ENCODE measurements at places on chromosomes 5 and 9.

DNA sequence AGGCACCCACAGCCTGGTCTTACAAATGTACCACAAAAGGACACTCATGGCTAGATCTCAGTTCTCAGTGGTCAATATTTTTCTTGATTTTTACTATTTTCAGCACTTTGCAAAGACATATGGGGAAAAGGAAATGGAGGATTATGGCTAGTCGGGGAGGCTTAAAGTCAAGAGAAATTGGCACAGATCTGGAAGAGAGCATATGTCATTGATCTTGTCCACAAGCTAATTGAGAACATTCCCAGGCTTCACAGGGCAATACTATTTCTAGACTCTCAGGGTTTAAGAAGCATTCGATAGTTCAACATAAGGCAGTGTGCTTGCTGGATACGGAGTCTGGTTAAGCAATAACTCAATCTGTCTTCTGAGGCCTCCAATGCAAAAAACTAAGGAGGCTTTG lies 285.8 kb downstream of the ZNF608 start:
- peak; percentile 39 for DNase-seq

DNA sequence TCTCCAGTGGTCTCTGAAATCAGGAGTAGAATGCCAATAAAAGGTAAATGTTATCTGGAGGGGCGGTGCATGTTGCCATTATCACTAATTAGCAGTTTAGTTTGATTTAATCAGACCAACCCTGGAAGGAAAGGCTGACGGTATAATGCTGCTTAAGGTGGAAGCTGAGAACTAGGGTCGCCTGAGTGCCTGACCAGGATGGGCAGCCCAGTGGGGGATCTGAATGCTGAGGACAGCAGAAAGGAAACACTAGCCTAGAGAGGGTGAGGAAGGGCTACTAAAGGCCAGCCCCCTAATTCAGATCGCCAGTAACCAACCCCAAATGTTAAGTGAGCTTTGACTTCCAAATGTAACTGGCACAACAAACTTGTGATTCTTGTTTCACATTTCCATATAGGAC lies 172.2 kb downstream of the APBA1 start:
- DNase-seq, result no peak

DNA sequence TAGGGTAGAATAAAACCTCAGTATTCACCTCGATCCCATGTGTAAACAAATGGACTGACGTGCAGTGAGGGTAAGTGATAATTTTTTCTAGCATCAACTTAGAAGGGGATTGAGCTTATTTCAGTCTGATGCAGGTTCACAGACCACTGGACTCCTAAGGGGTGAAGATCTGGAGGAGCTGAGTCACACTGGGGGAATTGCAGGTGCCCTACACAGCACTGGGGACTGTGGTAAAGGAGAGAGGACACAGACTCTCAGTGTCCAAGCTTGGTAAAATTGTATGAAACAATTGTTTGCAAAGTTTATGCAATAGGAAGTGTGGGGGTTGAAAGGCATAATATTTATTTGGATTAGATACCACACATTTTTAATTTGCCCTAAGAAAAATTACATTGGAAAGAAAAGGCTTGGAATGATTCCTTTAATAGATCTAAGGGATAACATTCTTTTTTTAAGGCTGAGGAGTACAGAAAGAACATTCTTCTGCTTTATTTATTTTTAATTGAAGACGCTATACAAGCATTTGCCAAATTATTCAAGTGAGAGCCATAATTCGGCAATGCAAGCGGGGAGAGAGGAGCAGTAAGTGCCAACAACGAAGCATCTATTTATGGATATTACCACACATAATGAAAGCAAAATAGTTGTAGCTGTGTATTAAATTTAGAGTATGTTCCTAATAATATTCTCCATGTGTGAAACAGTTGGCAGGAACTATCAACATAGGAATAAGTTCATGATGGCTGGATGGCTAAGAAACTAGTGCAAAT lies 766.9 kb upstream of the ADAMTS16 start:
- DNase-seq, result no peak

- DNase-seq, result no peak
Observed at GRCh38 chr9:123370526-123371227, 14.7 kb downstream of the CRB2 start.

DNA sequence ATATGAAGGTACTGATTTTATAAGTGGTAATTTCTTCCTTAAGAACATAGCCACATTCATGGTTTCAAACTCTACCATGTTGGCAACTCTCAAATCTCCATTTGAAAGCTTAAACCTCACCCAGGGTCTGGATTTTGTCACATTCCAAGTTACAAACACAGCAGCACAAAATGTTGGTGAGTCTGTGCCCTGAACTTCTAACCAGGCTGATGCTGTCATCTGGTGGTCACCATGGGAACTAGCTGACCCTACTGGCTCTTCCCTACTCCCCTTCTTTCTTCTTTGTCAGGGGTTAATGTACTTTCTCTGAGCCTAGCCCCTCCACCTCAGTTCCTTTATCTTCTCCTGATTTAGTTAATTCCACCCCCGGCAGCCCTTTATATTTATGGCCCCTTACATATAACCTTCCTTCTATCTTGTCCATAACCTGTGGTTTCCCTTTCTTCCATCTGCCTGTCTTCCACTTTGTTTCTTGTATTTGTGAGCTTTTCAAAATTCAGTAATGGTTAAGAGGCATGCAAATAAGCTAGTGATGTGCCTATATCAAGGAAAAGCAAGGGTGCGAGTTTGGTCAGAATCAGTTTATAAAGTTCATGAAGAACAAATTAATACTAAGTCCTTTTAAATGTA lies 35.9 kb downstream of the TGFBR1 start:
- peak; percentile 60 for DNase-seq

DNA sequence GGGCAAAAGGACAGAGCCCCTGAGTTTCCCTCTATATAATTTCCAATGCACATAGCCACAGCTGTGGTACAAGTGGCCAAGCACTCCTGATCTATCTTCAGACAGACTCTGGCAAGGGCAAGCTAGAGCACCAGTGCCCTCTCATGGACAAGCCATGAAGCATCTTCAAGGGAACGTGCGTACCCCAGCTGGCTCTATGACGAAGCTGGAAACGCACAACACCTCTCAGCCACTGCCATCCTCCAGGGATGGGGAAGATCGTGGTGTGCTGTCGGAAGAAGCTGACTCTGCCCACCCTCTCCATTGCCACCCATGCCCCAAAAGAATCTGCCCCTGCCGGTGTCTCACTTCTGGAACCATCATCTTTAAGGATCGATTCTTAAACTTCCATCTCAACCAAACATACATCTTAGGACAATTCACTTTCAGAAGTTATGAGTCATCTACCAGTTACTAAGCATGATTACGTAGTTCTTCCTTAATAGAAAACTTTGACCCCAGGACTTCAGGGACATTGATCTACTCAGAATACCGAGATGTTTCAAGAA lies 482.9 kb downstream of the AGTPBP1 start:
- DNase-seq, result no peak

DNA sequence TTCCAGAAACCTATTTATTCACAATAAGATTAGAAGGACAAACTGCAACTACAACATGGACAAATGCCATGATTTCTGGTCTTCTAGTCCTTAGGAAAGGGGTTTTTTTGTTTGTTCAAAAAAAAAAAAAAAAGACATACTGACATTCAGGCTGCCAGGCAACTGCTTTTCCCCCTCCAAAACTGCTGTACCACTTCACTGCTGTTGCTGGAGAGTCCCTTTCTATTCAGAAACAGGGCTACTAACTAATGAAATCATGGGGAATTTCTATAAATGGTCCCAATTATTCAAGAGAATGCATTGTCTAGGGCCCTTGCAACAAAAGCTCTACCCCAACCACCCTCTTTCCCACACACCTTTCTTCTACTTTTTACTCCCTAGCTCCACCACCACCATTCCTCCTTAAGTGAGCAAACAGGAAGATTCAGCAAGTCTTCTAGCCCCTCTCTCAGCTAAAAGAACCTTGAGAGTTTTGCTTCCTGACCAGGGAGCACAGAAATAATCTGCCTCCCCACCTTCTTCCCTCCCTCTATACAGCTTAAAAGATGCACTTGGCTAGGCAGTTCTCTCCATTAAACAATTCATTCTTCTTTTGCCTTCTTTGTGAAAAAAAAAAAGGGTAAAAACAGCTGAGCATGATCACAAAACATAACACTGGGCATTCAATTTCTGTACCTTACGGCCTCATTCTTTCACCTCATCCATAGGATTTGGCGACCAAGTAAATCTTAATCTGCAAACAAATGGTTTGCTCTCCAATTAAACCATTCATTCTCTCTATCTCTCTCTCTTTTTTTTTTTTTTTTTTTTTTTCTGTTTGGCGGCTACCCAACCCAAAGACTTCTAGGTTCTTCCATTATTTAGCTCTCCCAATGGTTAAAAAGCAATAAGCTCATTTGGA lies 13.8 kb downstream of the ZNF608 start:
- DNase-seq, result no peak

DNA sequence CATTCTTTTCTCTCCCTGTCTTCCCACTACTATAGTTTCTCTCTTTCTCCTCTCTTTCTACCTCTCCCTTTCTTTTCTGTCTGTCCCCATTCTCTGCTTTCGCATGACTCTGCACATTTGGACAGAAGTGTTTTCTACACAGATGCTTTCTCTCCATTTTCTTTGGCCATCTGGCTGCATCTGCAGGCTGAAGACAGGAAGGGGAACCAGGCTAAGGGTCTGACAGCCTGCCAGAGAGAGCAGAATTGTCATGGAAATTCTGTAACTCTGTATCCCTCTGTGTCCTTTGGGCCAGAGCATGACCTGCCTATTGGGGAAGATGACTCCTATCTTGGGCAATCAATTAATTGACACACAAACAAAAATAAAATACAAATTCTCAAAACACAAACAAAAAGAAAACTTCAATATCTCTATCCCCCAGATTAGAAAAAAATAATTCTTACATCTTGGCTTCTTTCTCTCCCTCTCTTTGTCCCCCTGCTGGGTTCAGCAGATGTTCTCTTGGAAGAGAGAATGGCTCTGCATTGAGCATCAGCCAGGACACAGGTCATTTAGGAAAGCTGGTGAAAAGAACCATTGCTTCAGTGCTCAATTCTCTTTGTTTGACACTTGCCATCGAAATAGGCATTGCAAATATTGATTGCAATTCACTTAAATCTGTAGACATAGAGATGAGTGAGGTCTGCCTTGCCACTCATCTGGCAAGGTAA lies 415.9 kb upstream of the KLF4 start:
- DNase-seq, result peak; percentile 62

DNA sequence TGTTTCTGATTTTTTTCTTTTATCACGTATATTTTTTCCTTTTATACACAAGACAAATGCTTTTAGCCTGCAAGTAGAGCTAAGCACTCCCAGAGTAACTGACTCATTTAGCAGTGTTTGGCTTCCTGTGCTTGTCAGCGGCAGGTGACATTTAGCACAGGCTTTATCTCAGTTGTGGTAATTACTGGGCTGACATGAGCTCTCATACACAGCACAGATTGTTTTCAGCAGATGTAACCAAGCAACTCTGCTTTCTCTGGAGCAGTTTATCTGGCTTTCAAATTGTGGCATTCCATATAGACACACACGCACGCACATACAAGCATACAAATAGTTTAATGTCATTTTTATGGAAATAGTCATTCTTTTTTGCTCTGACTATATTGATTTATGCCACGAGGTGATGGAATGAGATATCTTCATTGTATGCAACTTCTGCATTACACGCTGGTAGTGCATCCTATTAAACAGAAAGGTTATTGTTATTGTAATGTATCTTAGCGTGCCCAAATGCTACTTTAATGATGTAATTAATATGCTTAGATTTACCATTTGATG lies 379.0 kb upstream of the GRAMD2B start:
- DNase-seq, result no peak

GRCh38 chr5:14806456-14806855 lies 65.1 kb downstream of the ANKH start:
- DNase-seq, result no peak

- DNase-seq, result no peak
Observed at GRCh38 chr9:87751423-87751822, 25.5 kb downstream of the CTSL start.

GRCh38 chr5:71652803-71653543 lies 65.8 kb downstream of the MCCC2 start:
- DNase-seq, result peak; percentile 24

- no peak for DNase-seq
Observed at GRCh38 chr9:129333617-129334104, 155.6 kb upstream of the IER5L start.

- DNase-seq, result no peak
Observed at GRCh38 chr5:133199417-133200178, 147.8 kb downstream of the HSPA4 start.

DNA sequence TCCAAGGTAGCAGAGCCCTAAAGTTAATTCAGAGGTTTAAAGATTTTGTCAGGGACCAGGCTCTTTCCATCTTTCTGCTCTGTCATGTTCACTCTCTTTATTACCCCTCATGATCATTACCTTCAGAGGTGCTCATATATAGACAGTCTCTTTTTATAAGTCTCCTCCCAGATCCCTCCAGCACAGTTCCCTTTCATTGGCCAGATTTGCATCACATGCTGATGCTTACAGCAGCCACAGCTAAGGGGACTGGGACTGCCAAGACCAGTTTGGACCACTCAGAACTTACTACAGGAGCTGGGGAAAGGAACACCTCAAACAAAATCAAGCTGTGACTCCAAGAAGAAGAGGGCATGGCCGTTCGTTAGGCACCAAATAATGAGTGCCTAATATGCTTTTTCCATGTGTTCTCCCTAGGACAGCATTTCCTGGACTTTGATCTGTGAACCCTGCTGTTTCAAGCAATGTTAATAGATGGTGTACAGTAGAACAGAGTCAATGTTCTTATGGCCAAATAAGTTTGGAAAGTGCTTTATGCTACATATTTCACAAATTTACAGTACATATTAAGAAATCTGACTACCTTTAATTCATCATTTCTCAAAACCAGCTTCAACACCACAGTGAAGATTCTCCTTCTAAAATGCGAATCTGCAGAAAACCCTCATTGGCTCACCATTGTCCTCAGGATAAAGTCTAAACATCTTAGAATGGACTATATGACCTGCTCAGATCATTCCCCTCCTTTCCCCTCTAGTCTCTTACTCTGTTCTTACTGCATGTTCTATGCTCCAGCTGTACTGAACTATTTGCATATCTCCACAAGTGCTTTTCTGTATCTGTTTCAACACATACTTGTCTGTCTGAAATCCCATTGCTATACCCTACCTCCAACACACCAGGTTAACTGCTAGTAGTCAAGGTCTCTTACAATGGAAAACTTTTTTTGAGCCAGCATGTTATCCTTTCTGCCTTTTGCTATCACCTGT lies 3.4 kb downstream of the C5orf58 start:
- no peak for DNase-seq

DNA sequence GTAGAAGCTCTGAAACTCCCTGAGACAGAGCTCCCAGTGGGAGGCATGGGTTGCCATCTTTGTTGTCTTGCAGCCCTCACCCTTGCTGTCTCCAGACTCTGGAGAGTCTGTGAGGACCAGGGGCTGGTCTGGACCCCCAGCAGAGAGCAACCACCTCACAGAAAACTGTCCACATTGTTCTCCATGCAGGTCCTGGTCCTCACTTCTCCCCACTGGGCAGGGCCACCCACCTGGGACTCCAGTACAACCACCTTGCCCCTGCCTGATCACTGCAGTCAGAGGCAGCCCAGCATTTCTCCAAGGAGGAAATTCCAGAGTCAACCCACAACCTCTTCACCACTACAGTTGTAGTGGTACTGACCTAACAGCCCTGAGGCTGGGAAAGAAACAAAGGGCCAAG lies 285.6 kb upstream of the RPS23 start:
- DNase-seq, result no peak

All from NCI-H524 (cell line).